ENCODE measurements at places on chromosomes 11 and 22.

- DNase-seq: no peak
Observed at GRCh38 chr11:15258433-15259165, 143.9 kb downstream of the INSC start.

- DNase-seq: no peak
Observed at GRCh38 chr11:13759050-13759449, 90.6 kb downstream of the FAR1 start.

DNA sequence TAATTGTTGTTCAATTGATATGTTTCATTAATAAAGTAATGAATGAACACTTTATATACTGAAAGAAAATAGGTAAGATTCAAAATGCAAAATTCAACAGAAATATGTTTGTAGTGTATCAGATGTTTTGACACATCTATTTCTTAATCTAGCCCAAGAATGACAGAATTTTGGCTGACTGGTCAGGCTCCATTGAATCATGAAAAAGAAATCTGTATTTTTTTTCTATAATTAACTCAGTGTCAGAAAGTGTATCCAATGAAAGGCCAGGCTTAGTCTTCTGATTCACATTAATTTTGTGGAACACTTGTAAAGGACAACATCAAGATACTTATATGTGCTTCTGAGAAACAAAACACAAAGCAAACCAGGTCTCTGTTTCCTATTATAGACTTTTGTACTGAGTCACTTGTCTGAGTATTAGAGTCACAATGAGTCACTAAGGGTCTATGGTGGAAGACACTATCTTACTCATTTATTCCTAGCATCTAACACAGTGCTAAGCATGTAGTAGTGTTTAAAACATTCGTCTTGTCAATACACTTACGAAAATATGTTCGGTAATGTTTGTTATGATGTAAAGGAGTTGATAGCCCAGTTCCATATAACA is 297.7 kb upstream of the CCDC90B start:
- no peak for DNase-seq

DNA sequence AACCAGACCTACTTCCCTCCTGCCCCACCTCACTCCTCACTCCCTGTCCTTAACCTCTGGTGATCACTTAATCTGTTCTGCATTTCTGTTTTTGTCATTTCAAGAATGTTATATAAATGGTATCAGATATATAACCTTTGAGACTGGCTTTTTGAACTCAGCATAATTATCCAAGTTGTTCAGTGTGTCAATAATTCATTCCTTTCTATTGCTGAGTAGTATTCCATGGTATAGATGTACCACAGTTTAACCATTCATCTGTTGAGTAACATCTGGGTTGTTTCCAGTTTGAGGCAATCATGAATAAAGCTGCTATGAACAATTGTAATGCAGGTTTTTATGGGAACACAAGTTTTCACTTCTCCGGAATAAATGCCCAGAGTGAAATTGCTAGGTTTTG is 34.6 kb upstream of the B3GNT6 start:
- no peak for DNase-seq

DNA sequence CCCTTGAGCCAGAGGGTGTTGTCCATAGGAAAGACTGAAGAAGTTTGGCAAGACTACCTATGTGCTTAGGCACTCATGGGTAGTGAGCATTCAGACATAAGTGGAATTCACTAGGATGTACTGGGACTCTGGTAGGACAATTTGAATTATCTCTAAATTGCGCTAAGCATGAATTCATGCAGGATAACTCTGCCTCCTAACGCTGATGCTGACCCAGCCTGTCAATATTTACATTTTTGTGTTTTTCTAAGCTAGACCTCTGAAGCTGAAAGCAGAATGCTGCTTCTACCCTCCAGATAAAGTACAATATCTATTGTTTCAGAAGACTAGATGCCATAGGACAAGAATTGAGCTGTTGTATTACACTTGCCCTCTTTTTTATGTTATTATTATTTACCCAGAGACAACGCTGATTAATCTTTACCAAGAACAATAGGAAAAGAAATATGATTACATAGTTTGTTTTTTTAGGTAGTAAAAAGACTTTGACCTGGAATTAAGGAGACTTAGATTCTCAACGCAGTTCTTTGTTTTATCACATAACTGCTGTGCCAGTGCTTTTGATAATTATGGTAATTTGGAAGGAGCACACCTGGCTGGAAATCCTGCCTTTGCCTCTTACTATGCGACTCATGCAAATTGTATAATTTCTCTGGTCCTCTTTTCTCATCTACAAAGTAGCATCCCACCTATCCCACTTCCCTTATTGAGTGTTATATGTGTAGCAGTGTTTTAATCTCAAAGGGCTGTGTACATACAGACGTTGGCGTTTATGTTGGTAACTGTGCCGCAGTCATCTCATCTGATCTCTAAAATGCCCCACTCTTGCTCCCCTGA is 21.2 kb upstream of the GRAMD1B start:
- DNase-seq: no peak

GRCh38 chr11:104853276-104853675 is 45.0 kb downstream of the CASP12 start:
- no peak for DNase-seq

DNA sequence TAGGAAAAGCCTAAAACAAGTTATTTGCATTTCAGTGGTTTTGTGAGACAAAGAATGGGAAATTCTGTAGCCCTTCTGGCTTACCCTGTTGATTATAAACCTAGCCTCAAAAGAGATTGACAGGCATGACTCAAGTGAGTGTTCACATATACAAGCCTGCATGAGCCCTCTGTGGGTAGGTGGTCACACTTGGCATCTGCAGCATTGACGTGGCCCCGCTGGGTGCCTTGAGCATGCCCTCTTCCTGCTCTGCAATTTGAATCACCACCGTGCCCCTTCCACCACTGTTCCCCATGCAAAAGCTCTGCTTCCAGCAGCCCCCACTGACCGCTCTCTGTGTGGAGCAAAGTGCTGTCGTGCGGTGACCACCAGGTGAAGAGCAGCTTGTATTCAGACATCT is 21.0 kb upstream of the ADSL start:
- DNase-seq: no peak

DNA sequence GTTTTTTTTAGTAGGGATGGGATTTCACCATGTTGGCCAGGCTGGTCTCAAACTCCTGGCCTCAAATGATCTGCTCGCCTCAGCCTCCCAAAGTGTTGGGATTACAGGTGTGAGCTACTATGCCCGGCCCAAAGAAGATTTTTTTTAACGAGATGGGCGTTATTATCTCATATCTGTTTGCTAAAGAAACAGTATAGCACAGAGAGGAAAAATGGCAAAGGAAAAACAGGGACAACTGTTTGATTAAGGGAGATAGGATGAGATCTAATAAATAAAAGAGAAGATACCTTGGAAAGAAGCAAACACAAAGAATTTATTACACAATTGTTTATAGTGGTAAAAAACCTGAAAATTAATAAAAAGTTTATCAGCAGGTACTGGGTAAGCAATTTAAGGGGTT is 10.4 kb upstream of the CEP295 start:
- DNase-seq: no peak

DNA sequence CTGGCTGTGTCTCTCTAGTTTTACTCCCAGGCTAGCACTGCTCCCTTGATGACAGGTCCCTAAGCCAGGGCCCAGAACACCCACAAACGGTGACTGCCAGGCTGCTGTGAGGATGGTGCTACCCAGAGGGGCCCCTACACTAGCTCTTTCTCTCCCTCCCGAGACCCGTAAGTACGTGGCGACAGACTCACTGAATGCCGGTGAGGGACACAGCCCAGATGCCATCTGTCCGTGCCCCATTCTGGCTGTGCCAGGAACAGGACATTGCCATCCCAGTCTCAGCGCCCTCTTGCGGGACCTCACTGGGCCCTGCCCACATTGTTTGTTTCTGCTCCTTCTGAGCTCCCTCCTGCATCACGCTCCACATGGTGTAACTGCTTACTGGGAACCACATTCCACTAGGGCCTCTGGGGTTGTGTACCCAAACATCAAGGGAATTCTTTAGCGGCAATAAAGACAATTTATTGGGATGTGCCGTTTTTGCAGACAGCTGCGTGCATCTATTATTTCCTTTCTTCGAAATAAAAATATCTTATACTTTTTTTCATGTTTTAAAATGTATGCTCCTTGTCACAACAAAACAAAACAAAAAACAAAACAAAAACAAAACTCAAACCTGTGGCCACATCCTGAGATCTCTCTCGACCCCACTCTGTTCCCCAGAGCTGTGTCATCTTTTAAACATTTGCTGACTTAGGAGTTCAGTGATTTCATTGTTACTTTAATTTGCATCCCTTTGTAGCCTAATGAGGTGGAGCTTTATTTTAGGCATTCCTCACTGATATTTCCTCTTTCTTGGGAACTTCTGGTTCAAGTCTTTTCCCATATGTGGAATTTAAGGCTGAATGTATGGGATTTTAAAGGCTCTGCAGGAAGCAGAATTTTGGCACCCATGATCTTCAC is 4.4 kb upstream of the TPCN2 start:
- no peak for DNase-seq

DNA sequence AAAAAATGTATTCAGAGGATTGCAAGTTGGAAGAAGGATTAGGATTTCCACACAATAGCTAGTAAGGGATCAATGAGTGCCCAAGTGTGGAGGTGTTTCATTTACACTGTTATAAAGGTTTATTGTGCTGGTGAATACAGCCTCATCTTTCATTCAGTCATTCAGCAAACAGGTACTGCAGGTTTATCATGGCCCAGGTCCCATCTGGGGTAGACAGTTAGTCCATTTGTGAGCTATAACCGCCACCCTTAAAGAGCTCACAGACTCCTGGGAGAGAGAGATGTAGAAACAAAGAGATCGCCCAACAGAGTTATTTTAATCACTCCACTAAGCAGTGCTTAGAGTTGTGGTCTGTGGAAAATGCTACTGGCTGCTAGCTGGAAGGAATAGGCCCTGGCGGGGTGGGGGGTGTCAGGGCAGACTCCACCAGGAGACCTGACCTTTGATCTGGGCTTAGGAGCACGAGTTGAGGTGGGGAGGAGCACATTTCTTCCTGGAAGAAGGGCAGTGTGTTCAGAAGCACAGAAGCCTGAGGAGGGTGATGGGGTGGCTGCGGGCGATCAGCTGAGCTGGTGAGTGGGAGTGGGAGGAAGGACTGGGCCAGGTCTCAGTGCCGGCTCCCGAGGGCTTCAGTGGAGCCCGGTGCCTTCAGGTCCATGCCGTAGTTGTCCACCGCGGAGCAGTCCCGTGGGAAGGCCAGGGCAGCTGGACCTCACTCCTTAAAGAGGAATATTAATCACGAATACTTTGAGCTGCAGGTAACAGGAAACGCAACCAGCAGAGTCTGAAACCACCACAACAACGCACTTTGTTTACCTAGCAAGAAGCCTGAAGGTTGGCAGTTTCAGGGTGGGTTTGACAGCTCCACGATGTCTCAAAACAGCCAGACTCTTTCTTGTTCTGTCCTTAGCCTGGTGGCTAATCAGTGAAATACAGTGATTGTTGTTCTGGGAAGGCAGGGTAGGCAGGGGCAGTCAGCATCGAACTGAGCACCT is 11.2 kb downstream of the TOM1 start:
- DNase-seq: no peak

DNA sequence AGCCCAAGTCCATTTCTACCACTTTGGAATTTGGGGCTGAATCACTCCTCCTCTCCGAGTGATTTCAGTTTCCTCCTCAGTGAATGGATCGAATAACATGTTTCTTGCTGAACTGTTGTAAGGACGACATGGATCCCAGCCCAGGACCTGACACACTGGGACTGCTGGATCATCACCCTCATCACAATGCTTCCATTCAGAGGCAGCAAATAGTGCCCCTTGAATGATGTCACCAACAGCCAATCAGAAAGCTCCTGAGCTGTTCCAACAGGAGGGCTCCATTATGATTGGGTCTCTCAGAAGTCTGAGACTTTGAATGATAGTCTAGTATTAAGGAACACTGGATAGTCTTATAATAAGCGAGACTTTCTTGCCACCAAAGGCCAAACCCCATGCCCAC is 158.9 kb downstream of the MYO18B start:
- no peak for DNase-seq

DNA sequence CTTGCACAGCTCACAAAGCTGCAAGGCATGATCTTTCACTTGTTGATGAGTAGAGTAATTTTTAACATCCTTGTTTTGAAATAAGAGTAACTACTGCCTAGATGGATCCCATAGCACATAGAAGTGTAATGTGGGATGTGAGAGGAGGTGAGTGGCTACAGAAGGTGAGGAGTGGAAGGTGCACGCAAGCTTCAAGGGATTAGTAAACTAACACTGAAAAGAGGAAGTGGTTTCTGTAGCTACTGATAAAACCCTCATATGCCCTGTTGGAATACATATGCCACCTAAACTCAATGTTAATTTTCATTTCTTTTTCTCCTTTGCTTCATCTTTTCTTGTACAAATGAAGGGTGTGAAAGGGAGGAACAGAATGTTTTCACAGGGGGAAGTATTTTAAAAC is 22.0 kb upstream of the CTSC start:
- no peak for DNase-seq
